ENCODE measurements at places on chromosomes 3 and 15.

GRCh38 chr15:57789225-57789624 lies 82.7 kb downstream of the POLR2M start:
- no peak for DNase-seq

DNA sequence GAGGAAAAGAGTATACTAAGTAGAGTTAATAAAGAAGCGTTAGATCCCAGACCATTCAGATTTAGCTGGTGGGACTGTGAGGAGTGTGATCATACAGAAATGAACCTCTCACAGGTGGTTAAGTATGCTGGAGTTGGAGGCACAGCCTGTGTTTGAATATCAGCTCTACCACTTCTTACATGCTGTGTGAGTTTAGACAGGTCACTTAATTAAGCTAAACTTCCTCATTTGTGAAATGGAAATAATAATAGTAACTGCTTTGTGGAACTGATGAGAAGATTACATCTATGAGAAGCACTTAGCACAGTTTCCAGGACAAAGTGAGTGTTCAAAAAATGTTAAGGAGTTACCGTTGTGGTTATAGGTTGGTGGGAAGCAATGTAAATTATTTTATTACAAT lies 8.4 kb downstream of the ACP3 start:
- DNase-seq: no peak

- DNase-seq: peak; percentile 71
Measured at GRCh38 chr3:178385280-178385952, 150.8 kb upstream of the KCNMB2 start.

DNA sequence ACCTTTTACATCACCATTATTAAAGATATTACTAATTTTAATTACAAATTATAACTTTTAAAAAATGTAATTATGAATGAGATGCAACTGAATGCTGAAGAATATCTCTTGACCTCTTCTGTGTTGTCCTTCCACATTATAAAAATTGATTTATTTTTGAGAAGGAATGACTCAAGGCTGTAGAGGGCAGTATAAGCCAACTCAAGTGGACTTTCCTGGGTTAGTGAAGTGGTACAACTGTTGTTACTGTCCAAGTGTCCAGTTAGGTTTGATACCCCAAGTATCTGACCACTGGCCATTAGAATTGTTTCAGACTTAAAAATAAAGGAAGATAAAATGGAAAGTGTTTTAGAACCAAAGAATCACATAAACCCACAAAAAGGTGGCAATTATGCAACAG lies 51.9 kb downstream of the BBX start:
- peak; percentile 37 for DNase-seq

GRCh38 chr3:32510075-32510724 lies 7.5 kb upstream of the CMTM6 start:
- peak; percentile 68 for DNase-seq
